Stimulated activated CD8-positive, alpha-beta memory T cell treated with anti-CD3 and anti-CD28 coated beads, Interleukin-4, amount 100 ng/mL, for 4 hours (primary cell): ENCODE measurements at places on chromosomes 12 and 14.

DNA sequence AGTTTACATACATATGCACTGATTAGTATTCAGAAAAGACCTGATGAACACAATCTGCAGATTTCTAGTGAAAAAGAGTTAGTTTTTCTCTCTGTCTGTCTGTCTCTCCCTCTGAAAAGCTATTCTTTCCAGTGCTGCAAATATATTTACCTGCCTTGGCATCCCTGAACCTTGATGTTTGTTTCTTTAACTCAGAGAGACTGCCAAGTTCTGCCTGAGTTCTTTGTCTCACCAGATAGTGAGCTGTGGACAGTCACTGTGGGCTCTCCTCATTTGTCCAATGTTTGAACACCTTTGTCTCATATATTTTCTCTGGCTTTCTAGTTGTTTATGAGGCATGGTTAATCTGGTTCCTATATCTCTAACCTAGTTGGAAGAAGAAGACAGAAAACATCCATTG lies 250.4 kb downstream of the SOX5 start:
- DNase-seq = no peak

- no peak for DNase-seq
These were observed 40.8 kb downstream of the PRPF40B start for GRCh38 chr12:49664167-49664566.

- no peak for DNase-seq
These were observed 18.5 kb downstream of the MEG3 start for GRCh38 chr14:100844421-100844820.

- DNase-seq = no peak
These were observed 54.3 kb upstream of the PYGL start for GRCh38 chr14:50998612-50999011.

DNA sequence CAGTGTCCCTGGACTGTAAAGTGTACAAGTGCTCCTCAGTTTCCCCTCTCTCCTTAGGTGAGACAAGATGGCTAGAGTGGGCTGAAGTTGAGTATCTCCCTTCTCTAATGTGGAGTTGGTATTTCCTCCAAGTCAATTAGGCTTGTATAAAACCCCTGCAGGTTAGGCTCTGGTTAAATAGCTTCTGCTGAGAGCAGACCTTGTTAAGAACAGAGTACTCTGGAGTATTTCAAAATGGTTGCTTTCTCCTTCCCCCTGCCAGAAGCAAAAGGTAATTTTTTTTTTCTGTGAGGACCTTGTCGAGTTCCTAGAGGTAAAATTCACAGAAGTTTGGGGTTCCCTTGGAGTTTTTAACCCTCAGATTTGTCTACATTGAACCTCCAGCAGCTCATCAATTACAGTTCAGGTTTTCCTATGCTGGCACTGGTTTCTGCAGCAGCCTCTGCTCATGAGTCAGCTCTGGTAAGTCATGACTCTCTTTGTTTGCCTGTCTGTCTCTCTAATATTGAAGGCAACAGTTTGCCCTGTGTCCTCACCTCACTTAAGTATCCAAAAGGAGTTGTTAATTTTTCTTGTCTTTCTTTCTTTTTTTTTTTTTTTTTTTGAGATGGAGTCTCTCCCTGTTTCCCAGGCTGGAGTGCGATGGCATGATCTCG lies 27.8 kb upstream of the GLIPR1 start:
- no peak for DNase-seq

DNA sequence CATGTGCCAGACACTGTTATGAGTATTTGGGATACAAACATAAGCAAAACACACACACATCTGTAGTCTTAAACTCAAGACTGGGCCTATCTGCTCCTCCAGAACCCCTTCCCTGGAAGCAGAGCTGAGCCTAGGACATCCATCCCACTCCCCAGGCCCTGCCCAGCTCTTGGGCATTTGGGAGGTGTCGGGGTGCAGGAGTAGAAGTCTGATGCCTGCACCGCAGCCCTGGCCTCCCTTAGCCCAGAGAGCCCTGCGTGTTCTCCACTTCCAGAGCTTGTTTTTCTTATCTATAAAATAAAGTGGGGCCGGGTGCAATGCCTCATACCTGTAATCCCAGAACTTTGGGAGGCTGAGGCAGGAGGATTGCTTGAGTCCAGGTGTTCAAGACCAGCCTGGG lies 11.7 kb downstream of the HSP90AA1 start:
- DNase-seq = no peak
